ENCODE measurements at places on chromosomes 4 and X. TPM values are rescaled to one million over a fixed set of nuclear protein-coding genes. Genes with fewer than 3 reads are reported as not detected.

C1QTNF7 gene
- not detected for total RNA-seq

C4orf50 gene
- 0.13 TPM for total RNA-seq

STS gene
- 2.3 TPM for total RNA-seq

SSX3 gene
- not detected for total RNA-seq

RBMXL3 gene
- total RNA-seq: not detected

S100P gene
- total RNA-seq: 8.3 TPM

GIMD1 gene
- total RNA-seq: not detected

CCDC110 gene
- not detected for total RNA-seq

KIT gene
- total RNA-seq: 5.4 TPM

ZNF674 gene
- 3.2 TPM for total RNA-seq

GRCh38 chrX:71292669-71293365, 8.7 kb upstream of the ITGB1BP2 start:
- no peaks in the 10 kb centered on the region for H3K27me3 ChIP-seq
- no peak for DNase-seq
- H3K4me3 ChIP-seq: no peak overlapping the region

DNA sequence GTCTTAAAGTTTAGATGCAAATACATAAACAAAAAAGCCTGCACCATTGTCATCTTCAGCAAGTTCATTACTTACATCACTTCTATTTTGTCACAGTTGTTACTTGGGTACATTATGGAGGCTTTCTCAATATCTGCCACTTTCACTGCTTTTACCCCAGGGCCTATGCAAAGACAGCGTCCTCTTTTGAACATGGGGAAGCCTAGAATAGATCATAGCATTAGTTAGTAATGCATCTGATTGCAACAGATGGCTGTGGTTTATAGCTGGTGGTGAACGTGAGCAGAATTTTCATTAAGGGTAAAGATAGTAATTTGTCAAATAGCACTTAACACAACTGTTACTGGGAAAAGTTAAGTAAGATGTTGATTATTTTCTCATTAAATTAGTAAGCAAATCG, 729 bp downstream of the CXCL11 start:
- H3K36me3 ChIP-seq: no peaks in the 10 kb centered on the region
- H3K4me3 ChIP-seq: no peak overlapping the region
- peaks cover 9% of the 10 kb centered on the region for H3K27me3 ChIP-seq
- H3K27ac ChIP-seq: no peak overlapping the region

DNA sequence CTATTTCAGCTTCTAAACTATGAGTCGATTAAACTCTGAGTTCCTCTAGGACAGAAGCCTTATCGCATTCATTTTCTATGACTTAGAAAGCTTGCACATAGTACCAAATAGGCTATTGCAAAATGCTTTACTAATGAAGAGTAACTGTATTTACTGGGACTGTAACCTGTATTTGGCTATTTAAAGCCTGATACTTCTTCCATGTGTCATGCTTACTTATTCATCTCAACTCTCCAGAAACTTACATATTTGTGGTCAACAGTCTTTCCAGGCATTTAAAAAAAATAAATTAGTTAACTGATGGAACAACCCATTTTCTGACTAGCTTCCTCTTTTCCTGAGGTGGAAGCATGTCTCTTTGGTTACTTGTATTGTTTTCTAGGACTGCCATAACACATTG, 467.9 kb downstream of the PCDH11X start:
- H3K27ac ChIP-seq: no peak overlapping the region
- no peaks in the 10 kb centered on the region for H3K4me1 ChIP-seq
- H3K36me3 ChIP-seq: no peaks in the 10 kb centered on the region
- H3K27me3 ChIP-seq: no peaks in the 10 kb centered on the region
- no peak for DNase-seq

- H3K4me3 ChIP-seq: no peak overlapping the region
- no peak overlapping the region for H3K27ac ChIP-seq
- H3K4me1 ChIP-seq: no peaks in the 10 kb centered on the region
- DNase-seq: no peak
- no peaks in the 10 kb centered on the region for H3K36me3 ChIP-seq
Measured at GRCh38 chr4:41456559-41457101, 81.3 kb upstream of the LIMCH1 start.

DNA sequence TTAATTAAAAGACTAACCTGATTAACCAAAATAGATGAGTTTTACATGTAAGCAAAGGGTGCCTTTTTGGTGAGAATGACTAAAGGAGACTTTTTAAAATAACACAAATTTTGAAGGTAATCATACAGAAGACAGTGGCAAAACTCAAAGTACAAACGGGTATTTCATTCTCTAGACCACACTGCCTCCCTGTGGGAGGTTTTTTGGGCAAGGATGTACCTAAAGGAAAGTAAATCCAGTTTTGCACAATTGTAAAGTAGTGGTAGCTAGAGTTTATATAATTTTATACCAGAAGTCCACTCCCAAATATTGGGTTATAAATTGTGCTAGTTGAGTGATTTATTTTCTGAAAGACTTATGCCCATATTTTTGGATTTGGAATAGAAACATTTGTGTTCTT, 201.0 kb downstream of the PAPSS1 start:
- H3K36me3 ChIP-seq: no peaks in the 10 kb centered on the region
- no peak overlapping the region for H3K4me3 ChIP-seq
- no peaks in the 10 kb centered on the region for H3K4me1 ChIP-seq
- H3K27ac ChIP-seq: no peak overlapping the region
- H3K27me3 ChIP-seq: no peaks in the 10 kb centered on the region

GRCh38 chrX:11080741-11081305, 30.3 kb upstream of the HCCS start:
- H3K4me1 ChIP-seq: no peaks in the 10 kb centered on the region
- no peak overlapping the region for H3K27ac ChIP-seq
- H3K4me3 ChIP-seq: no peak overlapping the region
- no peaks in the 10 kb centered on the region for H3K27me3 ChIP-seq

DNA sequence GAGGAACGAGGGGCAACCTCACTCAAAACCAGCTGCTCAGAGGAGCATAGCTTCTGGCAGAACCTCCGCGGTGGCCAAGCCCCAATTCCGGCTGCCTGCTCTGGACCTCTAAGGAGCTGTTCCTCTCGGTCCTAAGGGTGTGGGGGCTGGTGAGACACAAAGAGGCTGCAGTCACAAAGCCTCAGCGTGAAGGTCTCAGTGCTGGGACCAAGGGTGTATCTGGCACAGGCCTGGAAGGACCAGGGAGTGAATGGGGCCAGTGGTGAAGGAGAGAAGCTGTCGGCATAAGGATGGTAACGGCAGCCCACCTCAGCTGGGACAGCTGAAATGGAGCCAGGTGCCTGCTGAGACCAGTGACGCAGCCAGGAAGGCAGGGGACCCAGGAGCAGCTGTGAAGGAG, 5.3 kb downstream of the PDE6B start:
- no peak overlapping the region for H3K4me3 ChIP-seq
- no peaks in the 10 kb centered on the region for H3K36me3 ChIP-seq
- no peak overlapping the region for H3K27ac ChIP-seq
- H3K27me3 ChIP-seq: no peaks in the 10 kb centered on the region
- no peak for DNase-seq

- no peak overlapping the region for H3K27ac ChIP-seq
- H3K36me3 ChIP-seq: peaks cover 27% of the 10 kb centered on the region
- H3K4me3 ChIP-seq: no peak overlapping the region
- H3K4me1 ChIP-seq: peaks cover 4% of the 10 kb centered on the region
- no peaks in the 10 kb centered on the region for H3K27me3 ChIP-seq
Measured at GRCh38 chr4:113657586-113658233, 103.8 kb downstream of the CAMK2D start.

DNA sequence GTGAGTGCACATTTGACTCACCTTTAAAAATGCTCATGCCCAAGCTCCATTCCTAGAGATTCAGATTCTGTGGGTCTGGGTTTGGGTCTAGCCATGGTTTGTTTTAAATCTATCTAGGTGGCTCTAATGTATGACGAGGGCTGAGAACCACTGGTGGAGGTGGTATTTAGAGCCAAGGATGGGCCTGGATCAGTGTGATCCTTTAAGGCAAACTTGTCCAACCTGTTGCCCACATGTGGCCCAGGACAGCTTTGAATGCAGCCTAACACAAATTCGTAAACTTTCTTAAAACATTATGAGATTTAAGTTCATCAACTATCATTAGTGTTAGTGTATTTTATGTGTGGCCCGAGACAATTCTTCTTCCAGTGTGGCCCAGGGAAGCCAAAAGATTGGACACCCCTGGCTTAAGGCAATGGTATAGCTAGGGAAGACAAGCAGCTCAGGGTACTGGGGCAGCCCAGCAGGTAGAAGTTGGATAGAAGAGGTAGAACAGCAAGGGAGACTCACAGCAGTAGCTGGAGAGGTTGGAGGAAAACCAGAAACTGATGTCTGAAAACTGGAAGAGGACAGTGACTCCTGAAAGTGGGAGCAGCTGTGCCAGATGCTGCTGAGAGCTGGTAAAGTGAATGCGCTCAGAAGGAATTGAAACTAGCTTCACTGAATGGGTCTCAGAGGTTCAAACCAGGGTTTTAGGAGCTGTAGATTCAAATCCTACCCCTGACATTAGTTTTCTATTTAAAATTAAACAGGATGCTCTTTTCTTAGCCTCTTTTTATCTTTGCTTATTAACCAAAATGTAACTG, 18.2 kb downstream of the ADD1 start:
- DNase-seq: no peak
- H3K27me3 ChIP-seq: no peaks in the 10 kb centered on the region
- no peak overlapping the region for H3K4me3 ChIP-seq
- H3K4me1 ChIP-seq: peaks cover 52% of the 10 kb centered on the region
- H3K27ac ChIP-seq: no peak overlapping the region
- peaks cover 34% of the 10 kb centered on the region for H3K36me3 ChIP-seq

GRCh38 chr4:91118597-91118996, 991.4 kb downstream of the CCSER1 start:
- H3K4me1 ChIP-seq: no peaks in the 10 kb centered on the region
- H3K27ac ChIP-seq: no peak overlapping the region
- no peak overlapping the region for H3K4me3 ChIP-seq
- H3K36me3 ChIP-seq: no peaks in the 10 kb centered on the region
- no peaks in the 10 kb centered on the region for H3K27me3 ChIP-seq

GRCh38 chrX:108732630-108733321, 3.6 kb downstream of the IRS4 start:
- no peaks in the 10 kb centered on the region for H3K36me3 ChIP-seq
- no peak for DNase-seq
- H3K4me3 ChIP-seq: no peak overlapping the region
- no peaks in the 10 kb centered on the region for H3K4me1 ChIP-seq

DNA sequence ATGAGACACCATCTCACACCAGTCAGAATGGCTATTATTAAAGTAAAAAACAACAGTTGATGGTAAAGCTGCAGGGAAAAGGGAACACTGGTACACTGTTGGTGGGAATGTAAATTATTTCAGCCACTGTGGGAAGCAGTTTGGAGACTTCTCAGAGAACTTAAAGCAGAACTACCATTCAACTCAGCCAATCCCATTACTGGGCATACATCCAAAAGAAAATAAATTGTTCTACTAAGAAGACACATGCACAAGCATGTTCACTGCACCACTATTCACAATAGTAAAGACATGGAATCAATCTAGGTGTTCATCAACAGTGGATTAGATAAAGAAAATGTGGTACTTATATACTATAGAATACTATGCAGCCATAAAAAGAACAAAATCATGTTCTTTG, 135.0 kb downstream of the REELD1 start:
- no peak for DNase-seq
- H3K4me1 ChIP-seq: peaks cover 6% of the 10 kb centered on the region
- no peaks in the 10 kb centered on the region for H3K27me3 ChIP-seq
- no peak overlapping the region for H3K4me3 ChIP-seq
- H3K27ac ChIP-seq: no peak overlapping the region

DNA sequence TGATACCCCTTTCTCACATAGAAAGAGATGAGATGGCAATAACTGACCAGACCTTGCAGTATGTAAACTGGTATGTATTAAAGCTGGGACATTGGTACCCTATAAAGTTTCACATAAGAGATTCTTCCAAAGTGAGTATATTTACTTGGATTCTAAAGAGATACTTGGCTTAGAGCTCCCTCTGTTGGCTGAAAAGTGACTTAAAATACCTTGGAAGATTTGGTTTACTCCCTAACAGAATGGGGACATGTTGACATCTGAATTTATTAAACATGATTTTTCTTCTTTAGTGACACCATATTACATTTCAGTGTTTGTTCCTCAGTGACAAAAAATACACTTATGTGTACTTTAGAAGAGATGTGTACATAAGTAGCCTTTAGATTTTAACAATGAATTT, 47.9 kb upstream of the RGN start:
- no peaks in the 10 kb centered on the region for H3K4me1 ChIP-seq
- peaks cover 2% of the 10 kb centered on the region for H3K27me3 ChIP-seq
- no peaks in the 10 kb centered on the region for H3K36me3 ChIP-seq
- H3K27ac ChIP-seq: no peak overlapping the region
- no peak overlapping the region for H3K4me3 ChIP-seq
- peak; percentile 23 for DNase-seq

GRCh38 chr4:132299841-132300240, 849.3 kb upstream of the PCDH10 start:
- no peaks in the 10 kb centered on the region for H3K36me3 ChIP-seq
- no peaks in the 10 kb centered on the region for H3K4me1 ChIP-seq
- no peaks in the 10 kb centered on the region for H3K27me3 ChIP-seq
- DNase-seq: no peak

DNA sequence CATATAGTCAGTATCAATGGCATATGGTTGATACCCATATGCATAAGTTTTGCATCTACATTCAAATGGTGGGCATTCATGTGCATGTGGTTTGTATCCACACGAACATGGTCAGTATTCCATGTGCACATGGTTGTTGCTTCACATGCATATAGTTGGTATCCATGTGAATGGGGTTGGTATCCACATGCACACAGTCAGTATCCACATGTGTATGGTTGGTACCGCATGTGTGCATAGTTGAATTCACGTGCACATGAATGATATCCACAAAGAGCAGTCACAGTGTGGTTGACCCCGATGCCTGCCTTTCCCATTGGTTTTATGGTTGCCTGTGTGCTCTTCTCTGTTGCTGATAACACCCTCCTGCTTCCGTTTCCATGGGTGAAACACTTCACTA, 427.9 kb downstream of the STIM2 start:
- H3K27ac ChIP-seq: no peak overlapping the region
- no peaks in the 10 kb centered on the region for H3K36me3 ChIP-seq
- H3K4me1 ChIP-seq: no peaks in the 10 kb centered on the region
- no peak overlapping the region for H3K4me3 ChIP-seq
- DNase-seq: no peak
- H3K27me3 ChIP-seq: no peaks in the 10 kb centered on the region

- H3K27ac ChIP-seq: no peak overlapping the region
- no peaks in the 10 kb centered on the region for H3K36me3 ChIP-seq
- no peaks in the 10 kb centered on the region for H3K27me3 ChIP-seq
- peaks cover 7% of the 10 kb centered on the region for H3K4me1 ChIP-seq
Measured at GRCh38 chrX:123807835-123808416, 51.9 kb upstream of the XIAP start.

GRCh38 chrX:133783274-133783673, 202.1 kb downstream of the GPC3 start:
- H3K36me3 ChIP-seq: no peaks in the 10 kb centered on the region
- H3K27ac ChIP-seq: no peak overlapping the region
- no peaks in the 10 kb centered on the region for H3K4me1 ChIP-seq
- H3K27me3 ChIP-seq: peaks cover 2% of the 10 kb centered on the region
- no peak overlapping the region for H3K4me3 ChIP-seq
